ENCODE measurements at places on chromosomes 12 and 14. TPM values are rescaled to one million over a fixed set of nuclear protein-coding genes. Genes with fewer than 3 reads are reported as not detected.

The ADCY6 gene
- 58.5 TPM for total RNA-seq

The ZNF385A gene
- total RNA-seq = 31.9 TPM

- no peak for DNase-seq
Observed at GRCh38 chr12:96261557-96261956, 67.4 kb downstream of the ELK3 start.

DNA sequence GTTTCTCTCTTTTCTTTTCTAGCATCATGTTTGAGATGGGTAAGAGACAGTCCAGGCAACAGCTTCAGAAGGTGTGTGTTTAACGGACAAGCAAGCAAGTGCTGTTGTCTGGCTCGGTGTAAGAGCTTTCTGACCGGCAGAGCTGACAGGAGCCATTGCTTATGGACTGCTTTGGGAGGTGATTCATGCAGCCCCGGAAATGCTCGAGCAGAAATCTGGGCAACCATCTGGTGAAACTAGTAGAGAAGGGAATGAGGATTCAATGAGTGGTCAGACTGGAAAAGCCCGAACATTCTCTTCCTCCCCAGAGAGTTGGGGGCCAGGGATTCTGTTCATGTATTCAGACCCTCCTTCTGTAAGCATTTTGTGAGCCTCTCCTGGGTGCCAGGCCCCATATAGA lies 24.4 kb downstream of the TUNAR start:
- no peak for DNase-seq

The OTX2 gene
- total RNA-seq = not detected

DNA sequence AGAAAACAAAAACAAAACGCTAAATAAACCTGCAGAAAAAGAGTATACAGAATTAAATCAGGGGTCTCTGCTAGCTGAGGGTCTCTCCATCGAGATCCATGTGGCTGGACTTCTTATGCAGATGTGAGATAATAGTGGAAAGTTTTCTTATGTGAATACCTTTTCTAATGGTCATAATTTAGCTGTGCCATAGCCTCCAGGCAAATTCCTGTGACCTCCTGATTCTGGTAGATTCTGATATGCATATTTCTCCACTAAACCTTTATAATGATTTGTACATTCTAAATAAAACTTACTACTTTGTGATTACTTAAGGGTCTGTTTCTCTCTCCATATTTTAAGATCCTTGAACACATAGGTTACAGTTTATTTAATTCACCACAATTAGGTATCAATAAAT lies 1002.6 kb downstream of the GALC start:
- DNase-seq = no peak

The KLRK1 gene
- 1.7 TPM for total RNA-seq

DNA sequence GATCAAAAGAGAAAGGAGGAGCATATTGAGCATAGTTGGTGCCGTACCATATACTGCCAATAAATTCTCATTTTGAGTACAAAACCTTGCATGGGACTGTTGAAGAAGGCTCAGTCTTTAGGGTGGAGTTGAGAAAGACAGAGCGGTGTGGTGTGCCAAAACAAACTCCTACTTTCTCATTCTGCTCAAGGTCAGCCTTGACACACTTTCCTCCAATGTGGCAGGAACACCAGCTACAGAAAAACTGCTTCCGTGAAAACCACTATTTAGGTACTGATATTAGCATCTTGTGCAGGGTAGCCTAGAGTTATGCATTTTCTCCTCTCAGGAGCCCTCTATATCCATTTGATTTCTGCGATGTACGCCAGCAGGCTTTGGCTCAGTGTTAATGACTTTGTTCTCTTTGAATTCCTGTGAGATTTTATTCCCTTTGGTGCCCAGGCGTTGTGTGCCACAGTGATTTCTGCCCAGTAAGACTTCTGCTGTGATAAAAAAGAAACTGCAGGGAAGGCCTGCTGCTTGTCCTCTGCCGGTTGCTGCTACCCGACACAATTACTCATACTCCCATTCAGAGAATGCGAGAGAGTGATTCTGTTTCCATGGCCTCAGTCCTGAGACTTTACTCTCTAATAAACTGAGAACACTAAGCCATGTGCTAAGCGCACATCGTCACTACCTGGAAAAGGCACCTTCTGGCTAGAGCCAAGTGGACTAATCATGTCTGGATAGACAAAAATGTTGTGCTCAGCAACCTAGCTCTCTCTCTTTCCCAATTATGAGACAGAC lies 88.3 kb upstream of the MDM1 start:
- no peak for DNase-seq

GRCh38 chr12:32120419-32120818 lies 13.8 kb downstream of the BICD1 start:
- no peak for DNase-seq

GRCh38 chr14:71913342-71913741 lies 18.9 kb upstream of the RGS6 start:
- DNase-seq = no peak

The KIF26A gene
- 3.2 TPM for total RNA-seq

The GLS2 gene
- total RNA-seq = not detected

DNA sequence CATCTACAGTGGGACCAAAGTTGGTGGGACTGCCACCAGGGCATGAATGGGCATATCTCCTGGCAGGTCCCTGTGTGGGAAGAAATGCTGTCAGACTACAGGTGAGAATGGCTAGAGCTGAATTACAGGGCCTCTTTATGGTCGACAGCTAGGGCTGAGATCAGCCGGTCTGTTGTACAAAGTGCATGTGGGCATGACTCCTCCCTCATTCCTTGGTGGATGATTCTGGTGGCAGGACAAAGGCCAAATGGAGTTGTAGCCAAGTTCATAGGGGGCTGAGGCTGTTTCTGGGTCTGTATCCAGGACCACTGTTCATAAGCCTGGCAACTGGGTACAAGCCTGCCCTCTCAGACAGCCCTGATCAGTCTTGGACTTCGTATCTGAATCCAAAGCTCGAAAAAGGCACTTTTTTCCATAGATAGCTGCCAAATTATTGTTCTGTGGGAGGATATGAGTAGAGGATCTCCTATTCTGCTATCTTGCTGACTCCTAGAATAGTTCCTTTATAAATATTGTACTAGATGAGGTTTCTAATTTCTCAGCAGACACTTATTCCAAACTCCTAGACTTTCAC lies 460.8 kb downstream of the TMEM117 start:
- DNase-seq = no peak

The KLRC4 gene
- total RNA-seq = not detected

GRCh38 chr14:81427348-81428058 lies 27.4 kb upstream of the STON2 start:
- DNase-seq = no peak

GRCh38 chr12:13857750-13858149 lies 123.7 kb downstream of the GRIN2B start:
- no peak for DNase-seq

GRCh38 chr12:120941846-120942405 lies 36.4 kb upstream of the HNF1A start:
- DNase-seq = no peak

The NOC4L gene
- total RNA-seq = 14.6 TPM

DNA sequence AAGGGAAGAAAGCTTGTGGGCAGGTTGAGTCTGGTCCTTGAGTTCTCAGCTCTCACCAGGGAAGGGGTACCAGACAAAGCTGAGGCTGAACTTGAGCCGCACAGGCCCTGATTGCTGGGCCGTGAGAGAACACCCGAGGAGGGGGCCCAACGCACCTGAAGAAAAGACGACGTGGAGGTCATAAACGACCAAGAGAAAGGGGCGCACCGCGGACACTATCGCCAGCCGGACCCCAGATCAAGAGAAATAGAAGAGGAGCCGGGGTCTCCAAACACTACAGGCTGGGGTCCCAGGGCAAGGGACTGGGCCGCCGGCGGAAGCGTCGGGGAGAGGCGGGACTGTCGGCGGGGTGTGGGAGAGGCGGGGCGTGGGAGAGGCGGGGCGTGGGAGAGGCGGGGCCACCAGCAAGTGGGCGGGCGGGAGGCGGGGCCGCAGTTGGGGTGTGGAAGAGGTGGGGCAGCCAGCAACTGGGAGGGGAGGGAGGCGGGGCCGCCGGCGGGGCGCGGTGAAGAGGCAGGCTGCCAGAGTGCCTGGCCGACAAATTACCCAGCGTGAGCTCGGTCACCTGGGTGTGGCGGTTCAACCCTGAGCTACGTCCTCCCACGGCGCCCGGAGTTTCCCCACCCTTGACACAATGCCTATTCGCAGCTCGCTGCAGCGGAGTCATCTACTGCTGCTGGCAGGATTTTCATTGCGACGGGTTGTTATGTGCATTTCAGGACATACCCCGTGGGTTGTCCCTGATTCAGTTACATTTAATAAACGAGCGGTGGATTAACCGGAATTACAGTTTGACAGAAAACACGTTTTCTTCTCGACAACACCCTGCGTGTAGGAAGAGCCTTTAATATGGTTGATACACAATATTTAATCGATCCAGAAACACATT lies 15.5 kb upstream of the NEMF start:
- peak; percentile 99 for DNase-seq

The SCNN1A gene
- 3.3 TPM for total RNA-seq

The JKAMP gene
- total RNA-seq = 33.7 TPM

The CCDC175 gene
- not detected for total RNA-seq

The CLEC7A gene
- 27.7 TPM for total RNA-seq

The TTC7B gene
- total RNA-seq = 92.3 TPM

DNA sequence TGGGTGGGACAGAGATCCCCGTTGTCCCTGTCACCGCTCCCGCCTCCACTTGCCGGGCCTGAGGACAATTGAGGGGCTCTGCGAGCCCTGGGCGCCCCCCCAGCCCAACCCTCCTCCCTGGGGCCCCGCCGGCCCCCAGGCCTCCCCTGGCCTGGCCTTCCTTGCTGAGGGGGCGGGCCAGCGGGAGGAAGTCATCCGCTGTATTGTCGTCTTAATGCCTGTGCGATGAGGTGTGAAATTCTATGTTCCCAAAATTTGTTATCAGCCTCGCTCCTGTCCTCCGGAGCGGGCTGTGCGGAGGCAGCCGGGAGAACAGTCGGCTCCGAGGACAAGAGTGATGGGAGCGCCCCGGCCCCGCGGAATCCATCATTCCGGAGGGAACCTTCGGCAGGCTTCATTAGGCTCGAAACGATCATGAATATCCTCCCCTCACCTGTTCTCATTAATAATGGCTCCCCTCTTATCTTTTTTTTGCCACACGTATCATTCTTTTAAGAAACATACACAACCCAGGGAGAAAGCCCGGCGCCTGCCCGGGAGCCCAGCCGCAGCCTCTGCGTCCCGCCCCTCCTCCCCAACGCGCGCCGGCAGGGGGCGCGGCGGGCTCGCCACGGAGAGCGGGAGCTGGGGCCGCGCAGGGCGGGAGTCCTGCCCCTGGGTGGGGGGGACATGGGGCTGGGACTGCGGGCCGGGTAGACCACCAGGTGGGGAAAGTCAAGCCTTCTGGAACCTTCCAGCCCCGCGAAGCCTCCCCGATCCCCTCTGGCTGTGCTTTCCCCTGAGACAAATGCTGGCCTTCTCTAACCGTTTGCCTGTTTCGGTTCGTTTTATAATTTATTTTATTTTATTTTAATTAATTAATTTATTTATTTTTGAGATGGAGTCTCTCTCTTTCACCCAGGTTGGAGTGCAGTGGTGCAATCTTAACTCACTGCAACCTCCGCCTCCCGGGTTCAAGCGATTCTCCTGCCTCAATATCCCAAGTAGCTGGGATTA lies 17.1 kb upstream of the DLK1 start:
- no peak for DNase-seq

GRCh38 chr12:124422570-124423523 lies 128.0 kb downstream of the RFLNA start:
- DNase-seq = peak; percentile 97

DNA sequence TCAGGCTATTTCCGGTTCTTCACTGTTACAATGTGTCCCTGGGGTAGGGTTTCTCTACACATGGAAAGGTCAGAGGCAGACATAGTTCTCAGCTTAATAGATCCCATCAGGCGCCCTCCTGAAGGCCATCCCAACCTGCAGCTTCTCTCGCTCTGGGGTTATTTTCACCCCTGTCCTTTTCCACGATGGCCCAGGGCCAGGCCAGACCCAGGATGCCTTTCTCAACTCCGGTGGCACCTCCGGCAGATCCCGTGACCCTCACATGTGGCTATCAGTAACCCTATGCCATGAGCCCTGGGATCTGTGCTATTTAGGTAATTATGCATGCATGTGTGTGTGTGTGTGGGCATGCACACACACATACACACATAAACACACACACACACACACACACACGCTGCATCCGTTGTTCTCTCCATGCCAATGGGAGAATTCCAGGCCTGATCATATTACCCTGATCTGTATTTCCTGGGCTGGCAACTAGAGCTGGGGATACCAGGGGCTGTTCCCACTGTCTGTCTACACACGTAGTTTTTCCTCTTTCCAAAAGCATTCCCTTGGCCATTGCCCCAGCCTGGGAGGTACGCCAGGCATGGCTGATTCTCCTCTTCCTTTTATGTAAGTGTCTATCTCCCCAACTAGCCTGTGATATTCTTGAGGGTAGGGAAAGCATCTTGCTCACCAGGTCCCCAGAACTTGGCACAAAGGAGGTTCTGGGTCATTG lies 51.2 kb upstream of the NOS1 start:
- DNase-seq = peak; percentile 53

The DACT1 gene
- 3.7 TPM for total RNA-seq

The NR2C1 gene
- total RNA-seq = 25.4 TPM

DNA sequence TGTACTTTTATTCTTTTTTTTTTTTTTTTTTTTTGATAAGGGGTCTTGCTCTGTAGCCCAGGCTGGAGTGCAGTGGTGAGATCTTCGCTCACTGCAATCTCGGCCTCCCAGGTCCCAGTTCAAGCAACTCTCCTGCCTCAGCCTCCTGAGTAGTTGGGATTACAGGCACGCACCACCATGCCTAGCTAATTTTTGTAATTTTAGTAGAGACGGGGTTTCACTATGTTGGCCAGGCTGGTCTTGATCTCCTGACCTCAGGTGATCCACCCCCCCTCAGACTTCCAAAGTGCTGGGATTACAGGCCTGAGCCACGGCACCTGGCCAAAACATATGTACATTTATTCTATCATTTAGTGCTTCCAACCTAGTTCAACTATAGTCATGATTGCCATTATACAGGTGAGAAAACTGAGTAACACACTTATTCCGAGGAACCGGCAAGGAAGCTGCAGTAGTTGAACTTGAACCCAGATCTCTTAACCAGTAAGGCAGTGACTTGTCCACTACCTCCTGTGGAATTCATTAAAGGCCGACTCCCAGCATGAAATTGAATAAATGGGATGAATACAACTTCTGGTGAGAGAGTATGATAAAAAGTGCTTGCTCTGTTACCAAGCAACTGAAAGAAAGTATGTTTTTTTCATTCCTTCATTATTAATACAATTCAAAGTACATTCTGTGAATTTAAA lies 755 bp upstream of the ATF7IP start:
- no peak for DNase-seq

GRCh38 chr14:69002069-69002468 lies 23.0 kb upstream of the ACTN1 start:
- no peak for DNase-seq

- DNase-seq = no peak
Observed at GRCh38 chr12:70719071-70719470, 81.8 kb upstream of the PTPRB start.

GRCh38 chr12:57237932-57238853 lies 8.7 kb downstream of the SHMT2 start:
- DNase-seq = no peak

The GRIP1 gene
- 1.6 TPM for total RNA-seq

The EFS gene
- 15.5 TPM for total RNA-seq

The ADGRD1 gene
- 28.5 TPM for total RNA-seq
